Activated naive CD4-positive, alpha-beta T cell treated with anti-CD3 and anti-CD28 coated beads, Interleukin-2, amount 50 U/mL, for 72 hours (primary cell): ENCODE measurements at places on chromosomes 12 and 14. TPM values are rescaled to one million over a fixed set of nuclear protein-coding genes. Genes with fewer than 3 reads are reported as not detected.

DNA sequence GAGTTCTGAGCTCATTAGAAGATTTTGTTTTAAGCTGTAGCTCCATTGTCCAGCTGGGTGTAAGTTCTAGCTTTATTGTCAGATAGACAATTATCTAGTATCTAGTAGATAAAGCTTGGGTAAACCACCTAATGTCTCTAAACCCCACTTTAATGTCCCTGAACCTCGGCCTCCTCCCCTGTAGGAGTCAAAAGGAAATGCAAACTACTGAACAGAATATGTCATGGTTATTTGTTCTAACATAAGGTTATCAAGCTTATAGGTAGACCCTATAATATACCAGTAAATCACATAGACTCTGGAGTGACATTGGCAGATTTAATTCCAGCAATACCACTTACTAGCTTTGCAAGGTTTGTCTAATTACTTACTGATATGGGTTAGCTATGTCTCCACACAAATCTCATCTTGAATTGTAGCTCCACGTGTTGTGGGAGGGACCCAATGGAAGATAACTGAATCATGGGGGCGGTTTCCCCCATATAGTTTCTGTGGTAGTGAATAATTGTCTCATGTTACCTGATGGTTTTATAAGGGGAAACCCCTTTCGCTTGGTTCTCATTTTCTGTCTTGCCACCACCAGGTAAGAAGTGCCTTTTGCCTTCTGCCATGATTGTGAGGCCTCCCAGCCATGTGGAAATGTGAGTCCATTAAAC is 29.4 kb downstream of the BCAT1 start:
- DNase-seq: no peak

RNF41 gene
- total RNA-seq: 39.0 TPM

- DNase-seq: no peak
Observed at GRCh38 chr14:54704768-54705167, 137.8 kb downstream of the SAMD4A start.

DNA sequence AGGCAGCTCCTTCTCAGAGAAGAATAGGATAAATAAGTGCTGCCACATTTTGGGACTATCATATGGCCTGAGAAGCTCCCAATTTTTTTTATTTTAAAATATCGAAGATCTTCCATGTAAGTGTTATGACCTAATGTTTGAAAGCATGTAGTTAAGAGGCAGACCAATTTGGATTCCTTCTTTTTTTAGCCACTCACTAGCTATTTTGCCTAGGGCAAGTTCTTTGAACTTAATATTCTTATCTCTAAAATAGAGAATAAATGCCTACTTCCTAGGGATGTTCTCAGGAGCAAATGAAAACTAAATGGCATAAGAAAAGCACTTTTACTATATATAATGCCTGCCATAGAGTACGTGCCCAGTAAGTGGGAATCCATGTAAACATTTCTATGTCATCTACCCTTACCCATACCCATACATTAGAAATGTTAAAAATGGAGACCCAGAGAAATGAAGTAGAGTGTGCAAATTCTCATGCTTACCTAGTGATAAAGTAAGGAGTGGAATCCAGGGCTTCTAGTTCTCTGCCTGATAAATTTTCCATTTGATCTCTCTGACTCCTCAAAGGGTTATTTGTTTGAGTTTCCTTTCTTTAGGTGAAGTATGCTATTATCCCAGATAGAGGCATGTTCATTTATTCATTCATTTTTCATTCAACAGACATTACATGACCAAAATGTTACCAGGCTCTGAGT is 148.3 kb downstream of the TGFB3 start:
- no peak for DNase-seq

DNA sequence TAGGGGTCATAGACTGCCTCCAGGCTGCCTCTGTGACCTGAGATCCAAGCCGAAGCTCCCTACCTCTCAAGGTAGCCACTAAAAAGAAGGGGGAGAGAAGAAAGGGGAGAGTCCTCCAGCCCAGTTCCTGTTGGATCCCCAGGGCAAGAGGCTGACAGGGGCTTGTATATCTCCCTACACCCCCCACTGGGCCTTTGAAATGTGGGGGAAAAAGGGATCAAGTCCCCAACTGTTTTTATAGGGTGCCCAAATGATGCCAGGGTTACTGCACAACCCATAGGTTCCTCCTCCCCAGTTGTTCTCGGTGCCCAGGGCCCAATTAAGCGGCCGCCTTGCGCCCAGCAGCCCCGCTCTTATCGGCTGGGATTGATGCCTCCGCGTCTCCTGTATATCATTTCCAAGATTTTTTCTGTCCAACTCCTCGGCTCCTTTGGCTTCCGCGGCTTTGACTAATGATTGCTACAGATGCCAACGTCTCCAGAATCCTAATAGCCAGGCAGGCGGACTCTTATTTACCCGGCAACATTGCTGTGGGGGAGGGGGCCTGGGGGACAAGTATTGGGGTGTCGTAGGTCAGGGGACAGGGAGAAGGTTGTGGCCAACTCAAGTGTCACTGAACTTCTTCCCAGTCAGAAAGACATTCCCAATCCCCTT is 7.6 kb upstream of the HOXC4 start:
- DNase-seq: no peak

GRCh38 chr12:53618275-53618674 is 7.9 kb downstream of the ATF7 start:
- DNase-seq: no peak

- no peak for DNase-seq
Observed at GRCh38 chr12:67145692-67146091, 123.5 kb upstream of the CAND1 start.

DNA sequence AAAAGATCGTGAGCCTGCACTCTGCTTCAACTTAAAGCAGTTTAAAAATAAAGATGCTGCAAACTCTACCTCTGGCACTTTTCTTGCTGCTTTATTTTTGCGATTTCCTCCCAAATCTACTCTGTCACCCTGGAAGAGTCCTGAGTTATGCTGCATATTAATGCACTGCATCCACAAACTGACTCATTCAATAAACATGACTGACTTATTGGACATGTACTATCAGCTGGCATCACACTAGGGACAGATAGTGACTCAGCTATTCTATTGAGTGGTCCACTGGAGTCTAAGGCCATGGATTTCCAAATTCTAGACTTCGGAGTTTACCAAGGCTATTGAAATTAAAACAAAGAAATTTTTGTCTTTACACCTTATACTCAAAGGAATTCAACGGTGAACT is 90.7 kb upstream of the PTPRR start:
- no peak for DNase-seq

- DNase-seq: no peak
Observed at GRCh38 chr12:16603916-16604575, 1.9 kb downstream of the LMO3 start.

- DNase-seq: no peak
Observed at GRCh38 chr12:40693207-40693821, 1.1 kb downstream of the CNTN1 start.

- DNase-seq: no peak
Observed at GRCh38 chr14:25108959-25109358, 59.0 kb upstream of the STXBP6 start.

DNA sequence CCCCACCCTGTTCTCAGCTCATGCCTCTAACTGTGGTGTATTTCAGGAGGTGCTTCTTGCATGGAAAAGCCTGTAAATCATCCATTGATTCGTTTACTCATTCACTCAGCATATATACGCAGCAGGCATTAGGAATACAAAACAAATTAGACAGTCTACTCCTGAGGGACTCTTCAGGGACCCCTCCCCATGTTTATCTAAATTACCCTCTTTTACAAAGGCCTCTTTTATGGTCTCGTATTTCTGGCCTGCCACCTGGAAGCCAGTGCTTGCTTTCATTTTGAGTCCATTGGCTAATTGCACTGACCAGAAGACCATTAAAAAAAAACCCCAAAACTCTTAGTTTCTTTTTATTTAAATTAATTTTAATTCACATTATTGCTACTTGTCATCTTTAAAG is 134.4 kb downstream of the DACT1 start:
- no peak for DNase-seq

RD3L gene
- total RNA-seq: not detected

- DNase-seq: no peak
Observed at GRCh38 chr14:52146504-52146903, 77.6 kb upstream of the NID2 start.

DUSP6 gene
- 25.3 TPM for total RNA-seq

DNA sequence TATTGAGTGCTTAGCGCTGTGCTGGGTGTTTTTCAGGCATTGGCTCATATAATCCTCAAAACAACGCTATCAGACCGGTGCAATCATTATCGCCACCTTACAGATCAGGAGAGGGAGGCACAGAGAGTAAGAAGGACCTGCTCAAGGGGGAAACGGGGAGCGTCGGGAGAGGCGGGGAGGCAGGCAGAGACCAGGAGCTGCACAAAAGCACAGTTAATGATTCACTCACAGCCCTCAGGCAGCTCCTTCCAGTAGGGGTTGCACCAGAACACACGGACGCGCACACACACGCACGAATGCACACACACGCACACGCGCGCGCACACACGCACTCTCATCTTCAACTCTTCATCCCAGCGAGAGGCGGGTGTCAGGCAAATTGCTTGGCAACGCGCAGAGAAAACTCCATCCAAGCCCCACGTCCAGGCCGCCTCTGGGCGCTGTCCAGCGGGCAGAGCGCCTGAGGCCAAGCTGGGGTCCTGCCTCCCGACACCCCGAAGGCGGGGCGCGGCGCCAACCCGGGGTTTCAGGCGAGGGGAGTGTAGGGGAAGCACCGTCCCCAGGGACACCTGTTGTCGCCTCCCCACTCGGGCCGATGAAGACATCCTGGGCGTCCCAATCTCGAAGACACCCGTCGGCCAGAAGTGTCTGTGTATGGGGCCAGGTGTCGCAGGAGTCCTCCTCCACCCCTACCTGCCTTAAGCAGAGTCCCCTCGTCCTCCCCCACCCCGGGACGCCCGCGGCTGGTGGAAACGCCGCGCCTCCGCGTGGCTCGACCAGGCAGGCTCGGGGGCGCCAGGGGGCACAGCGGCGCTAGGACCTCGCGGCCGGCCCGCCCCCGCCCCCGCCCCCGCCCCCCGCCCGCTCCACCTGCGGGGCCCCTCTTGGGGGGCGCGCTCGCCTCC is 35.5 kb upstream of the STON2 start:
- no peak for DNase-seq

DNA sequence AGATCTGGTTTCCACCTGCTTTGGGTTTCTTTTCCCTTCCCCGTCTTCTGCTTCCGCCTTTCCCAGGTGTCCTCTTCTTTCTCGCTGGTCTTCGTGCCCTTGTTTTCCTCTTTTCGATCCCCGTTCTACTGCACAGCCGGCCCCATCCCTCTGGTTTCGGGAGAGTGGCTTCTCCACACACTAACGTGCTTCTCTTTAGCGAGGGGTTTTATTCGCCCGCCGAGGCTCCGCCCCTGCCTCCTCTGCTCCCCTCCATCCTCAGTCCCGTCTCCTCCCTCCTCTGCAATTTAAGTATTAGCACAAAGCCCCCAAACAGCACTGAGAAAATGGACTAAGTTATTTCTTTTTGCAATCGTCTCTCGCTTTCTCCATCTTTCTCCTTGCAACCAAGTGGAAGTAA is at the start of gene SLC7A8:
TSS of gene SLC7A8 (minus strand) at position 182 of the 400 bp plus-strand sequence. CDS start 746 bp downstream, outside the sequence.
- peak; percentile 23 for DNase-seq

SLC16A7 gene
- 41.8 TPM for total RNA-seq

- DNase-seq: no peak
Observed at GRCh38 chr12:40248585-40249297, 23.9 kb downstream of the LRRK2 start.

DNA sequence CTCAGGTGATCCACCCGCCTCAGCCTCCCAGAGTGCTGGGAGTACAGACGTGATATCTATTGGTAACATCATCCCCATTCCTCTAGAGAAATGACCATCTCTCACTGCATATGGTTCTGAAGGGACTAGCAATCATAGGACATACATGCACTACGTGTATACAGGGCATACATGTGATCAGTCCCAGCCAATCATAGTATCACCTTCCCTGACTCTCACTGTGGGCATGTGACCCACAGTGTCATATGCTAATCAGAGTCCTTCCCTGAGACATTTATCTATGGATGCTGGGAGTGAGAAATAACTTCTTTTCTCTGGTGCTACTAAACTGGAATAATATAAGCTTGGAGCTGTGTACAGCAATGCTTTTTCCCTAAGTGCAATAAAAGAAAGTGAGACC is 12.1 kb upstream of the FBXW8 start:
- no peak for DNase-seq

KRT71 gene
- not detected for total RNA-seq

GRCh38 chr12:120359128-120359527 is 9.8 kb downstream of the MSI1 start:
- DNase-seq: no peak

- no peak for DNase-seq
Observed at GRCh38 chr12:78864403-78864869, at the start of gene SYT1. Gene SYT1 (plus strand): TSS chr12:78864774.

DNA sequence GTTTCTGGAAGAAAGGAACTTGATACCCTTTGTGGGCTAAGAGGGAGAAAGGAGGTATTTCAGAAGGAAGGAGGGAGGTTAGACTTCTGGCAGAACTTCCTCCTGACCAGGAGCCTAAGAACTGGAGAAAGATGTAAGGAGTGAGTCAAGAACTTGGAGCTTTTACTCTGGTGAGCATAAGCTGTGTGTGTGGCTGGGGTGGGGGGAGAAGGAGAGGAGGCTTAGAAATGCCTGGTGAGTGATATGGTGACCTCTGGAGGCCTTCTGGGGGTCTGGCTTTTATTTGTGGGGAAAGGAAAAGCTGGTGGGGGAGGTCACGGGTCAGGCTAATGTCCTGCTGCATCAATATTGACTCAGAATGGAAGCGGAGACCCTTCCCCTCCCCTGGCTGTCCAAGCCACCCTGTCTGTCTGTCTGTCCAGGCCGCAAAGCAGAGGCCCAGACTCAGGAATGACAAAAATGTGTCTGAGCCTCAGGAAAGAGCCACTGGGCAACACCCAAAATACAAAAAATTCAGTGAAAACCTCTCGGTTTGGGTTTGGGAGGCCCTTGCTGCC is 4.8 kb downstream of the LRP1 start:
- no peak for DNase-seq

AKAP6 gene
- 2.5 TPM for total RNA-seq

- DNase-seq: no peak
Observed at GRCh38 chr12:103524238-103524875, 28.6 kb upstream of the C12orf42 start.

DNA sequence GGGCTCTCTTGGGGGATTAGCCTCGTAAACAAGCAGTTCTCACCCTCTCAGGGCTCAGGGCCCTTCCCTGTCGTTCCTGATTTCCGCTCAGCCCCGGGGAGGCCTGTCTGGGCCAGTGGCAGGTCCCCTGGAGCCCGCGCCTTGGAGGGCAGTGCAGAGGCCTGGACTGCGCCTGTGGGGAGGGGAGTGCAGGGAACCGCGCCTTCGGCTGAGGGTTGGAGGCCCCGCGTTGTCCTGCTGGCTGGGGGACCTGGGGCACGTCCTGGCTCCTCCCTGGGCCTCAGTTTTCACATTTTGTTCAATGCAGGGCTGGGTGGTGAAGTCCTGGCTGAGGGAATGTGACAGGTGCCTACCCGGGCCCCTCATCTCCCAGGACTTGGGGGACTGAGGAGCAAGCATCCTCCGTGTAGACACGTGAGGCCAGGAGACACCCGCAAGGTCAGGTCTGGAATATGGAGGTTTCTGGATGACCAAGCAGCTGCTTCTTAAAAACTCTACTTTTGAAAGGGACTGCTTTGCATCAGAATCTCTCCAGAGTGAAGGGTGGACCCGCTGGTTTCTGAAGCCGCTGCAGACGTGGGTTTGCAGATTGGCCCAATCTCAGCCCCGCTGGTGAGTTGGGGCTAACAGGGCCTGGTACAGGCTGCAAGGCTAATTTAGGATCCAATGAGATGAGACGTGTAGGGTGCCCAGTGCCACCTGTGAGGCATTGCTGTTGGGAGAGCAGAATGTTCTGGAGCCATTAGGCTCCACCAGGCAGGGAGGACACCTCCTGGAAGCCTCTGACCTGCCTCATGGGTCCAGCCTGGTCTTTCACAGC is 80.2 kb downstream of the KIF26A start:
- DNase-seq: no peak

FGF6 gene
- not detected for total RNA-seq
